ENCODE measurements at places on chromosomes 2 and 18.
A peak's percentile ranks its signal among the peaks of the same experiment; 100 is the strongest.

DNA sequence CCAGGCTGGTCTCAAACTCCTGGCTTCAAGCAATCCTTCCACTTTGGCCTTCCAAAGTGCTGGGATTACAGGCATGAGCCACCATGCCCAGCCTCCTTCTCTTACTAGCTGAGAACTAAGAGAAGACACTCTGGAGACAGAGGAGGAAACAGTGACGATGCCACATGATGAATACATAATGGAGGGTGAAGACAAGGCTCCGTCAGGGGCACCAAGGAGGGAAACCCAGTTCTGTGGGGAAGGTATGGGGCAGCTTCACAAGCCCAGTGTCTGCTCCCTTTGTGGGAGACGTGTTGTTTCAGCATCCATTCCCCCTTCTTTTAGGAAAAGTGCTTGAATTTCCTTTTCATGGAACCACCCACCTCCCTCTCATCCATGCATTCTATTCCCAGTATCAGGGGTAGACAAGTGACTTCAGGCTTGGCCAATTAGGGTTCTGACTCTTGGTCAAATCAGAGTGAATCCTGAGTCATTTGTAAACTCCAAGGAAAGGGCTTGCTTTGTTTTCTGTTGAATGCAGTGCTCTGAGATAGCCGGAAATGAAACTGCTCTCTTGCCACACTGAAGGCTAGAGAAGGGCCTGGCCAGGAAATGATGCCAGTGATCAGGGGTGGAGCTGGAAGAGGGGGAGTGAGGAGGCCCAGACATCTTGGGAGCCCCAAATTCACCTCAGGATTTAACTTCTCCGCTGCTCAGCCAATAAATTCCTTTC is 23.7 kb downstream of the TMEM127 start:
- peak; percentile 34 for DNase-seq

DNA sequence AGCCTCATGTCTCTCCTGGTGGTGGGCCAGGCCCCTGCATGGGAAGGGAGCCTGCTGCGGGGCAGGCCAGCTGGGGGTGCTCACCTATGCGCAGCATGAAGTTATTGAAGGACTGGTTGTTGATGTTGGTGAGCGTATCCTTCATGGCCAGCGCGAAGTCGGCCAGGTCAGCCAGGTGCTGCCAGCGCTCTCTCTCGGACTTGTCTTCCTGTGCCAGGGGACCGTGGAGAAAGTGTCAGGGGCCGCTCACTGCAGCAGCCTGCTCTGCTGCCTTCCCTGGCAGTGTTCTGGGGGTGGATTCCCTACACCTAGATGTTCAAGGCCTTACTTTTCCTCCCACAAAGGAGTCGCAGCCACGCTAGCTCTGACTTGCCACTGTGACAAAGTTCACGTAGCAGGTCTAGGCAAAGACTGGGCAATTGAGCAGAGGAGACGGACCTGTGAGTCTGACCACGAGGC is 28.2 kb downstream of the CENPO start:
- DNase-seq = no peak

DNA sequence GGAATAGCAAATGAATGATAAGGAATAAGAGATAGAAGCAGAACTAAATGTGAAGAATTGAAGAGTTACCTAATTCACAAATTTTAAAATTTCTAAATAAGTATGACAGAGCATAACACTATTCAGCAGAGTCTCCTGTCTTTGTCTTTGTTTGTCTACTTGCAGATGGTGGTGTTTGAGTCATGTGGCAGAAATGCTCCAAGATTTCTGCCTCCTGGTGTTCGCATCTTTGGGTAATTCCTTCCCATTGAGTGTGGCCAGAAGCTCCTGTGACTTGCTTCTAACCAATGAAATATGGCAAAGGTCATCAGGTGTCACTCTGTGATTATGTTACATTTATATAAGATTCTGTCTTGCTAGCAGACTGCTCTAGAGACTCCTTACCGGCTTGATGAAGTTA is 45.6 kb upstream of the GALNT3 start:
- DNase-seq = peak; percentile 14

DNA sequence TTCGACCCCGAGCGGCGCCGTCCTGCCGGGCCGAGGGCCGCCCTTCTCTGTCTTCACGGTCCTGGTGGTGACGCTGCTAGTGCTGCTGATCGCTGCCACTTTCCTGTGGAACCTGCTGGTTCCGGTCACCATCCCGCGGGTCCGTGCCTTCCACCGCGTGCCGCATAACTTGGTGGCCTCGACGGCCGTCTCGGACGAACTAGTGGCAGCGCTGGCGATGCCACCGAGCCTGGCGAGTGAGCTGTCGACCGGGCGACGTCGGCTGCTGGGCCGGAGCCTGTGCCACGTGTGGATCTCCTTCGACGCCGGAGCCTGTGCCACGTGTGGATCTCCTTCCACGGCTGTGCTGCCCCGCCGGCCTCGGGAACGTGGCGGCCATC is 45.0 kb downstream of the DDX18 start:
- no peak for DNase-seq
